ENCODE measurements at places on chromosomes 2 and 18.

DNA sequence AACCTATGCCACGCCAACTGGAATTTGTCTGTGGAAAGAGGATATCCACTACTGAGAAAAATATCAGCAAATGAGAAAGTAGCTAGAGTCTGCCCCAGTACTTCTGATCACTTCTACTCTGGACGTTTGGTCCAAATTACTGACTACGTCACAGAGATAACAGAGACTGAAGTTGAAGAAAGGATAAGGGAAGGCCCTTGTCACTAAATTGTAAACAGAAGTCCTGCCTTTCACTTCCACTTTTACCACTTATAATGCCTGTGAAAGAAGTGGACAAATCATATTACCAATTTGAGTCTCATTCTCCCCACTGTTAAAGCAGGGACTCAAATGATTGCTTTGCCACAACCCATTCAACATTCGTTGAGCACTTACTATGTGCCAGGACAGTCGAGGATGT is 173.9 kb upstream of the ERBB4 start:
- DNase-seq = no peak

GRCh38 chr18:13032173-13032572 is 41.0 kb downstream of the CEP192 start:
- DNase-seq = no peak

GRCh38 chr18:58993260-58993659 is 128.6 kb downstream of the ZNF532 start:
- DNase-seq = no peak

- DNase-seq = no peak
These were observed 20.2 kb upstream of the SSB start for GRCh38 chr2:169778446-169778845.

DNA sequence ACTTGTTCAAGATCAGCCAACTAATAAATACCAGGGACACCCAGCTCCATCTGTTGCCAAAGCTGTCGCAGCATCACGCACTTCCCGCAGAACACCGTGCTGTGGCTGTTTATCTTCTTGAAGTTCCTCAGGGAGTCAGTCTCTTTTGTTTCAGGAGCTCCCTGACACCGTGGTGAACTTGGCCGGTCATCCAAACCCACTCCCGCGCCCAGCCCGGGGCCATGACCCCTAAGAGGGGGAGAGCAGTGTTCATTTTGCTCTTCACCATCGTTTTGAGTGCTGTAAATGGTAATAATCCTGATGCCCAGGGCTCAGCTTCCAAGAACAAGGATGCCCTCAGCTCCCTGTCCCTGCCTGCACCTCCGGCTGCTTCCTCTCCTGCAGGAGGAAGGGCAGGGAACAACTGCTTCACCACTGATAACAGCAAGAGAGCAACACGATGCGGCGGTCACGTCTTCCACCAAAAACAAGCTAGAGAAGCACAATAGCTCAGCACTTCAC is 131.4 kb downstream of the SEPTIN10 start:
- DNase-seq = peak; percentile 25

DNA sequence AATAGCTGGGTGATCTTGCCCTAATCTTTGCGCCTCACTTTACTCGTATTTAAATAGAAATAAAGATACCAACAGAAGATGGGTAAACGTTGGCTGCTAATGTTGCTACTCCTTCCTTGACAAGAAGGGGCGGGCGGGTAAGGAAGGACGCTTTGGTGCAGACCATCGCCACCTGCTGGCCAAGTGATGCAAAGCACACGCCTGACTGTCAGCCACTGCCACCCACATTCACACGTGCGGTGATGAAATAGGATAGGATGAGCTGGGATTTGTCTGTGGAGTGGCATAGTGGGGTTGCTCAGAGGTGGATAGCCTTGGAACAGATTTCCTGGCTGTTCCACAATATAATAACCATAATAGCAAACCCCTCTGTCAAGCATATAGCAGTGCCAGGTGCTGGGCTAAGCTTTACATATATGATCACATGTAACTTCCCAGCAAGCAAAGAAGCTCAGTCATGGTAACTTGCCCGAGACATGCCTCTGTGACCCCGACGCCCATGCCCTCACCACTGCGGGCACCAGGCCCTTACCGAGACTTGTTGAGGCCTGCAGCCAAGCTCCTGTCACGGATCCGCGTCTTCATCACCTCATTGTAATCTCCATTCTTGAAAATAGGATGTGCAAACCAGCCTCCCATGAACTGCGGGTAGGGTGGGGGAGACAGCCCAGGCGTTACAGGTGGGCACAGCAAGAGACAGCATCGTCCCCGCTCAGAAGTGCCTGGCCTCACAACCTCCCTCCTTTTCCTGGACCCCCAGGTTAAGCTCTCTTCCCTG is 39.3 kb downstream of the LCT start:
- DNase-seq = peak; percentile 38

DNA sequence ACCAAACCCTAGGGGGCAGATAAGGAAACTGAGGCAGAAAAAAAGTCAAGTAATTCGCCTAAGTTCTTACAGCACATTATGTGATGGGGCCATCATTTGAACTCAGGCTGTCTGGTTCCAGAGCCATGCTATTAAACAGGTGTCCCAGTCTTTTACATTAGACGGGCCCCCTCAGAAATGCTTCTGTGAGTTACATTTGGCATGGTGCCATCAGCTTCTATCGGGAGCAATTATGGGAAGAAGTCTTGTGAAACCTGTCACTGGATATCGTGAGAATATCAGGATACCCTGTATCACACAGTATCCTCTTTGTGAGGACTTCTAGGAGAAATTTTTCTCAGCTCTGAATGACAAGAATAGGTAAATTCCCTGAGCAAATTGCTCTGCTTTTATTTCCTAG is 143.7 kb upstream of the NOSTRIN start:
- no peak for DNase-seq

DNA sequence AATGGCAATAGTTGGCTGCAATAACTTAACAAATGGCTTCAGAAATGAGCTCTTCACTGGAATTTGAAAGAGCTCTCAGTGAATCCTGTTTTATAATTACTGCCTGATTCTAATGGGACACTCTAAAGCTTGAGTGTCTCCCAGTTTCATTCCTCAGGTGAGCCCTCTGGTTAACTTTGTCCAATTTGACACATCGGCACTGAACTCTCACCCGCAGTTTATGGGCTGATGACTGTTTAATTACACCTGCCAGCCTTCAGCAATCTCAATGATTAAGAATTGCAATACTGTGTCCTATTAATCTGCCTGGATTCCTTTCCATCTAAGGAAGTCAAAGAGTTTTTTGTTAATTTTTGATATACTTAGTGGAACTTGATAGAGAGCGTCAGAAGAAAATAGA is 110.7 kb upstream of the NABP1 start:
- no peak for DNase-seq

- no peak for DNase-seq
These were observed 65.0 kb downstream of the NYAP2 start for GRCh38 chr2:225464346-225465025.

DNA sequence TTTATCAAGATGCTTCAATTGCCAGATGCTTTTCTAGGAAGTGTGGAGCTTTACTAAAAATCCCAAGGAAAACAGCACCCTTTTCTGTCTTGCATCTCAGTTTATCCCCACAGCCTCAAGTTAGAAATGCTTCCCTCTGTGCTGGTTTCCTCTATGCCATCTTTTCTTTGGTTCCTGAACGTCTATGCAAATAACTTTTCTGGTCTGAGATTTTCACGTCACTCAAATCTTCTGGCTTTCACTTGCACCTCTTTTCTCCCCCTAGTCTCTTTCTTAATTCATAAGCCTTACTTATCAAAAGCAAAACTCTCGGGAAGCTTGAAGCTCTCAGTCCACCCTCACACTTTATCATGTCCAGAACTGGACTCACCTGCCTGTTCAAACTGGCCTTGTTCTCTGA is 33.9 kb downstream of the ARHGAP25 start:
- no peak for DNase-seq

GRCh38 chr2:20717641-20718040 is 50.7 kb downstream of the GDF7 start:
- DNase-seq = no peak

GRCh38 chr2:117858336-117858735 is 43.8 kb downstream of the DDX18 start:
- no peak for DNase-seq

- DNase-seq = no peak
These were observed 58.3 kb downstream of the NPAS2 start for GRCh38 chr2:100878000-100878791.

- DNase-seq = no peak
These were observed 216.4 kb downstream of the STK39 start for GRCh38 chr2:168030862-168031624.

DNA sequence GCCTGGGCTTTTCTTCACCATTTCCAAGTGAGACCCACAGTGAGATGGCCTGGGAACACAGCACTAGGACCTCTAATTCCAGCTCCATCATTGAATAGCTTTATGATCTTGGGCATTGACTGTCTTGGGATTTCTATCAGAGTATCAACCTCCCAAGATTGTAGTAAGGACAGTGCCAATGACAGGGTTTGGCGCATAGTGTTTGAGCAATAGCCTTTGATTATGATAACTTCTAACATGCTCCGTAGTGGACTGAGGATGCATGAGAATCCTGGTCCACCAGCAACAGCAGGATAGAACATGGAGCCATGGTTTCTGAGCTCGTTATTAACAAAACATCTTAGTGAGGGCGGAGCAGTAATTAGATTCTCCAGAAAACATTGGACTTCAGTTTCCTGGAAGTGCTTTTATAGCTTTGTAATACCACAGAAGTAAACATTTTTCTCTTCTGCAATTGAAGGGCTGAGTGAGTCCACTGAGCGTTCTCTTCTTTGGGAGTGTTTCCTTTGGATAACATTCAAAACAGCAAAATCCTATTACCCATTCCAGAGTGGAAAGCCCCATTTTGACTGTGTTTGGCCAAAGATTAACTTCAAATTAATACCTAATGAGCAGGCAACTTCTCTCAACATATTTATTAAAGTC is 63.7 kb downstream of the IL1R2 start:
- no peak for DNase-seq

DNA sequence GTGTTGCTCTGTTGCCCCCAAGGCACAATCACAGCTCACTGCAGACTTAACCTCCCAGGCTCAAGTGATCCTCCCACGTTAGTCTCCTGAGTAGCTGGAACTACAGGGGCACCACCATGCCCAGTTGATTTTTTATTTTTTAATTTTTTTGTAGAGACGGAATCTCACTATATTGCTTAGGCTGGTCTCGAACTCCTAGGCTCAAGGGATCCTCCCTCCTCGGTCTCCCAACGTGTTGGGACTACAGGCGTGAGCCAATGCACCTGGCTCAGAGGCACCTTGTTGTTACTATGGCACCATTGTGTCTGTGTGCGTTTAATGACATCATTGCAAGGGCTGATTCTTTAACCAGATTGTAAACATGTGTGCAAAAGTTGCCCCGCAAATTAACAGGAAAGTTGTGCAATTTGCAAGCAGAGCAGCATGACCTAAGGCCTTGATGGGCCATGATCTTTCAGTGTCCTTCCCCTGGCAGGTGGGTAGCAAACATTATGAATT is 22.6 kb downstream of the TCF23 start:
- no peak for DNase-seq

DNA sequence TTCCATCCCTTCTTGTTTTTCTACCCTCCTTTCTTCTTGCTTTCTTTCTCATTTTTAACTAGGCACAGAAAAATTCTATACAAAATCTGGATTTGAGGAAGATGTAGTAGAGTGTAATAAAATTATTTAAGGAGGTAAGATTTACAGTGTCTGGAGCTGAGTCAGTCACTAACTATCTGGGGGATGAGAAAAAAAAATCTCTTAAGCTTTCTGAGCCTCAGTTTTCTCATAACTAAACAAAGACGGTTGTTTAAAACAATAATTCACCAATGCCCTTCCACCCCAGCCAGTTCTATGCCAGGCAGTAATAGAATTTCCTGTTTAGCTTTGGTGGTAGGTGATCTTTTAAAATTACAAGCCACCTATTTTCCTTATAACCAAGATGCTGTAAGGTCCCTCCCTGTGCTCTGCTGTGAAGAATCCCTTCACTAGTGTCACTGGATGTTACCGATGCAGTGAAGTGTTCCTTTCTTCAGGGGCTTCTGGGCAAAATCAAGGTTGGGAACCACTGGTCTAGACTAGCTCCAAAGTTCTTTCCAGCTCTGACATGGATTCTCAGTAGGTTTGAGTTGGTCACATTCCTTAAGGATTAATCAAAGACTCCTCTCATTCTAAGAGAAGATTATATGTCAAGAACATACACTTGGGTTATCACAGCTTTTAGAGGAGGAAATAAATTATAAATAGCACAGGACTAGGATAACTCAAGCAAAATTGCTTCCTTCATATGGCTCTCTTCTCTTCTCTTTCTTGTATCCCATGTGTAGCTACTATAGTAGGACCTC is 289.0 kb downstream of the CDH2 start:
- no peak for DNase-seq

GRCh38 chr2:53210538-53210937 is 557.1 kb upstream of the CHAC2 start:
- DNase-seq = no peak

- no peak for DNase-seq
These were observed 68.8 kb downstream of the DOK6 start for GRCh38 chr18:69469444-69469919.

GRCh38 chr2:121831841-121832240 is 76.4 kb downstream of the TSN start:
- no peak for DNase-seq

GRCh38 chr2:133773854-133774653 is 205.8 kb upstream of the NCKAP5 start:
- no peak for DNase-seq

GRCh38 chr18:75159646-75160356 is 49.1 kb downstream of the PTGR3 start:
- DNase-seq = no peak

- no peak for DNase-seq
These were observed 429.2 kb downstream of the PID1 start for GRCh38 chr2:228841877-228842276.

DNA sequence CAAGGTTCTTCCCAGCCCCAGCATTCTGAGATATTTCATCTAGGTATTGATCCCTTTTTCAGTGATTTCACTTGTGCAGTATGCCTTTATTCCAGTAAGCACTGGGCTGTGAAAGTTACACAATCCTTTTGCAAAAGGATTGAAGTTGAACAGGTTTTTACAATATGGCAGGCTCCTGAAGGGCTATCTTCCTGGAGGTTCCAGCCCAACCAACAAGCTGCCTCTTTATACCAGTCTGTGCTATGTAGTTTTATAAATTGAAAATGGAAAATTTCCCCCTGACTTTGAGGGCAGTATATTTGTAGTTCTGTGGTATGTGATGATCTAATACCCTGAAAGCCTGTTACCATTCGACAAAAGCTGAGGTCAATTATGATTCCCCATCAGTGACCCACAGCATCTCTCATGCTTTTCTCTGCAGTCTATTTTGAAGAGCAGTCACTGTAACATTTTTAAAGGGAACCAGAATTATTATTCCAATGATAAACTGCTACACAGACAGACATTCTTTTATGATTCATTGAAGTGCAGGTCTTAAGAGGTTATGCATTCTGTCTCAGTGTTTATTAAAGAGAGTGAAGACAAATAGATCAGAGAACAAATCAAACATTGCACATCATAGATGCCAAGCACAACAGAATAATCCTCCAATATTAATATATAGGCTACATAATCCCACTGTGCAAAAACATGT is 35.2 kb upstream of the STPG4 start:
- DNase-seq = no peak

GRCh38 chr2:88919087-88919738 is 227.7 kb downstream of the RPIA start:
- no peak for DNase-seq

- no peak for DNase-seq
These were observed 60.0 kb downstream of the IL1R2 start for GRCh38 chr2:102051692-102052277.

Measured in DMS 273 treated with DMSO at 0.1 percent for 48 hours (cell line).